Kasumi-1 (cell line): ENCODE measurements at places on chromosomes 11 and 22.
A peak's percentile ranks its signal among the peaks of the same experiment; 100 is the strongest.

DNA sequence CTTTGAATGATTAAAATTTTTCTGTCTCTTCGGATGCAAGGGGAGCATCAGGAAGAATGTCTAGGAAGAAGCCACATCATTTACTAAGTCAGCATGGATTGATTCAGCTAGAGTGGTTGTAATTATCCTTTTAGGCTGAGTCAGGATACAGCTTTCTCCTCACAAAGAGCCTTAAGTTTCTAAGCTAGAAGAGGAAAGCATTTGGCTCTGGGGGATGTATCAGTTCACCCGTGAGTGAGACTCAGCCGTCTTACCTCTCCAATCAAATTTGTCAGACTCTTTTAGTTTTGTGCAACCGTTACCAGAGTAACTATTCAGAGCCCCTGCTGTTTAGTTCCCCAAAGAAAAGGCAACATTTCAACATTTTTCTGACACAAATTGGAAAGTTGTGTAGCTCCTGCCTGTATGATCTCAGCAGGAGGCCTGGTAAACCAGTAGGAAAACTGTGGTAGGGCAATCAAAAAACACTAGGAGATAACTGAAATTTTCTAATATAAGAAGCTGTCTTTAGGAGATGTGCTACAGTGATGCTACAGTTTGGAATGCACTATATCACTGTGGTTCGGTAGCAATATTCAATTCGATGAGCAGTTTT, 432.4 kb upstream of the LUZP2 start:
- no peak for DNase-seq

- no peak for DNase-seq
Observed at GRCh38 chr11:19879307-19880087, 166.9 kb downstream of the NAV2 start.

DNA sequence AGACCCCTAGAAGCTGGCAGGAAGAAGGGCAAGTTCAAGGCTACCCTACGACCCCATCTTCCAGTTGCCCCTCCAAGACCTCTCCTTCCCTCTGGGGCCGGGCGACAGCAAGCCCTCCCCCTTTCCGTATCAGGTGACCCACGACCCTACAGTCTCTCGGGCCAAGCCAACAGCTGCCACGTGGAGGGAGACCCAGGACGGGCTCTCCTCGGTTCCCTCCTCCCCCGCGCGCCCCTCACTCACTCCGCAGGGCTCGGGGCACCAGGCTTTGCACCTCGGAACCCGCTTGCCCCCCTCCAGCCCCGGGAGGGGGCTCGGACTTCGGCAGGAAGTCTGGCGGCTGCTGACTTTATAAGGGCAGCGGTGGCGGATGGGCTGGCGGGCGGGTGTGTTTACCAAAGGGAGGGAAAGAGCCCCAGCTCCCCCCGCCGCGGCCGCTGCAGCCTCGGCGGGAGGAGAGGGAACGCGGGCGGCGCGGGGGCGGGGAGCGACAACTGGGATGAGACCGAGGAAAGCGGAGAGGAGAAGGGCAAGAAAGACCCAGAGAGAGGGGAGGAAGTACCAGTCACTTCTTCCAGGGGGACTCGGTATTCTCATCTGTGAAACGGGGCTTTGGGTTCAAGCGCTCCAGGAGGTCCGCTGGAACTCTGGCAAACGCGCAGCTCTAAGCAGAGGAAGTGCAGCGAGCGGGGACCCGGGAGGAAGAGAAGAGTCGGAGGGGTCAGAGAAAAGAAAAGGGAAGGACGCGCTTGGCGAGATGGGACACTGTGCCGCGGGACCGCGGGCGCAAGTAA, 767 bp downstream of the SLC43A1 start:
- peak; percentile 41 for DNase-seq

DNA sequence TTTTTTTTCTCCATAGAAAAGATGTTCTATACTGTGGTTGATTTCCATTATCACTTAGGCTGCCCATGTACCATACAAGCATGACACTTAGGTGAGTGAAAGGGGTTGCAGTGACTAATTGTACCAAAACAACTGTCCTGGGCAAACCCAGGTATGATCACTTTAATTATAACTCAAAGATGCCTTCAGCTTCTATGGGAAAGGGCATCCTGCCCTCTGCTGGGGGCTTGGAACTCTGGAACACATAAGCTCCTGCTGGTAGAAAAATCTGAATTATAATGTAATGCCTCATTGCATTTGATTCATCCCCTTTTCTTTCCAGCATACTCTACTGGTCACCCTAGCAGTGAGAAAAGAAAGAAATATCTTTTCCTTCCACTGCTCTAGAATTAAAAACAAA, 206.3 kb downstream of the DDX10 start:
- DNase-seq: peak; percentile 32

DNA sequence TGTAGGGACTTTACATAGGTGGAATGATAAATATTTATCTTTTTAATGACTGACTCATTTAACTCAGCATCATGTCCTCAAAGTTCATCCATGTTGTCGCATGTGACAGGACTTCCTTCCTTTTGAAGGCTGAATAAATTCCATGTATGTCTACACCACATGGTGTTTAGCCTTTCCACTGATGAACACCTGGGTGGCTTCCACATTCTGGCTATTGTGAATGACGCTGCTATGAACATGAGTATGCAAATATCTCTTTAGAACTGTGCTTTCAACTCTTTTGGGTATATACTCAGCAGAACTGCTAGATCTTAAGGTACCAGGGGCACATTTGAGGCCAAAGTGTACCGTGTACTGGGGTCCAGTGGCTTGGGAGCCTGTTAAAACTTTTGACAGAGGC, 24.1 kb downstream of the LARGE1 start:
- no peak for DNase-seq

DNA sequence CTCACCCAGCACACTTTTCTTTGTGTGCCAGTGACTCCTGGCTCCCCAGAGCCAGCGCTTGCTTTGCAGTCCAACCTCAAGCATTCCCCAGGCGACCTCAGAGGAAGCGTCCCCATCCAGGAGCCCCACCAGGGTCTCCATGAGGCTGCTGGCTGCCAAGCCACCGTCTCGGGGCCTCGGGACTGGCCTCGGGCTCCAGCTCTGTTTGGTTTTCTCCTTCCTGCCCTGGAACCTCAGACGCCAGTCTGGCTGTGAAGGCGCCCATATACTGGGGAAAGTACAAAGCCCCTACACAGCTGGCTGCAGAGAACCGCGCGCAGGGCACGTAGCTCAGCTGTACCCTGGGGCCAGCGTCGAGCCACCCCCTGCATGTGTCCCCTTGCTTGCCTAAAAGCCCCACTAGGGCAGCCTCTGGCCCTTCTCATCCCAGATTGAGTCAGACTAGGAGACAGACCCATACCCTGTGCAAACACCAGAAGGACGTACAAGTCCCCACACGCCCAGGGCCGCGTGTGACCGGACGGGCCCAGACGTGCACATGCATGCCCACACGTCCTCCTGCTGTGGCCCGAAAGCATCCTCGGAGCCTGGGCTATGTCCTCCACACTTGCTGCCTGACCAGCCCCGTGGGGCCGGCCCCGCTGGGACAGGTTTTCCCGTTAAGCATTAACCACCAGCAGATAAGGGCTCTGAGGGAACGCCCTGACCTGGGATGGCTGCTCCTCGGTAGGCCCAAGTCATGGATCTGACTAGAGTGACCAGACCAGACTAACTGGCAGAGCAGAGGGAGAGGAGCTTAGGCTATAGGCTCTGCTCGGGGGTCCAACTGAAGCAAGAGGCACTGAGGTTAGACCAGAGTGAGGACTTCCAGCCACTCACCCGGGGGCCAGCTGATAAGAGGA, 4.2 kb upstream of the SYT8 start:
- DNase-seq: no peak

DNA sequence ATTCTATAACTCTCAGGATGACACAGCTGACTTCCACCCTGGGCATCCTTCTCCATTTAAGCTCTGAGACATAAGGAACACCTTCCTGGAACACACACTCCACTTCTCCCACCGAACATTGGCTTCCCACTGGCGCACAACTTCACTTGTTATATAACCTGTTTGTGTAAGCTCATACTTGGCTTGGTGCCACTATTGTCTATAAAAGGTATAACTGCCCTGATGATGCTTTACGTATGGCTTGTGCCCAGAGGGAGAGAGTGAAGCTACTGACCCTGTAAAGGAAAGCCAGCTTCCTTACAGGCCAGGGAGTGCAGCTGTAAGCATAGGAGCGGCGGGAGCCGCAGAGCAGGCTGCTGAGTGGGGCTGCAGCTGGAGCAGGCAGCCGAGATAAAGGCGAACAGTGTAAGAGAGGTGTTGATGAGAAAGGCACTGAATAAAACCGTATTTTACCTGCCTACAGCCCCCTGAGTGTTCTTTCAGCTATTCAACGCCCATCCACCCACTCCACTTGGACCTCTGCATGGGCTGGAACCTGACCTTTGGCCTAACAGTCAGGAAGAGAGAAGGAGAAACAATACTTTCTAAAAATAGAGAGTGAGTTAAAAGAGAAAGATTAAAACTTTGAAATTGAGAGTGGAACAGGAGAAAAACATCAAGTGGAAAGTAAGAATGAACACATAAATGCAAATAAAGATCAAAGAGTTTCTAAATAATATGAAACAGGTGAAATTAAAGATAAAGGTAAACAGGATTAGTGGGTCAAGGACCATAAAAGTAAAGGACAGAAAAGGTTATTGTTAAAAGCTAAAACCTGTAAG, 252.1 kb upstream of the ARHGAP42 start:
- no peak for DNase-seq

- no peak for DNase-seq
Observed at GRCh38 chr22:26811647-26811992, 154.2 kb downstream of the MIAT start.

- no peak for DNase-seq
Observed at GRCh38 chr22:44406341-44407170, 91.5 kb downstream of the RTL6 start.

GRCh38 chr22:21641789-21642583, at the start of gene SDF2L1:
TSS of gene SDF2L1 (plus strand) at chr22:21642302. CDS start at chr22:21642337, 35 bp downstream.
- peak; percentile 98 for DNase-seq

DNA sequence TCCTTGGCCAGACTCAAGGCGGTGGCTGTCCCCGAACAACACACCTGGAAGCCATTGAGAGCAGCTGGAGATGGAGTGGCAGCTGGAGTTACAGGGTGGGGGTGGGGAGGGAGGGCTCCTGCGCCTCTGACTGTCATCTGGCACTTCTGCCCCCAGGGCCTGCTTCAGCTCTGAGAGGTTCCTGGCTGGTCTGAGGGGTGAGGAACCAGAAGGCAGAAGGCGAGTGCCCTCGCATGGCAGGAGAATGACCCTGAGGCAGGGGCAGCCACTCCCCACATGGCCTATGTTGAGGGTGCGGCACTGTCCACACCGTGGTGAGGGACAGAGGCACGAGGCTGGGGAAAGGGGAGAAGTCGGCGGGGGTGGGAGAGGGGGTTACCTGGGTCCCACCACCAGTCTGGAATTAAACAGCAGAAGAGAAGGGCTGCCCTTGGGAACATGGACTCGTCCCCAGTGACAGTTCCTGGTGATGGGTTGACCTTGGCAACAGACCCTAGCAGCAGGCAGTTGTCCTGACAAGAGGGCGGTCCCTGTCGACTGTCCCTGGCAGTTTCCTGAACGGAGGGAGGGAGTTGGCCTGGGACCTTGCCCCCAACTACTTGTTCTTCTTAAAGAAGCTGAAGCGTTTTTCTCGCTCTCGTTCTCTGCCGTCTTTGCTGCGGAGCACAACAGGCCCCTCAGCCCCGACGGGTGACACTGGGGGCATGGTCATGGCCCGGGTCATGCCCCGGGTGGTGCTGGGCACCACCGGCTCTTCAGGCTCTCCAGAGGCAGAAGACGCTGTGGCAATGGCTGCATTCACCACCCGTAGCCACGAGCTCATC, 7.8 kb upstream of the RBM4B start:
- DNase-seq: no peak

DNA sequence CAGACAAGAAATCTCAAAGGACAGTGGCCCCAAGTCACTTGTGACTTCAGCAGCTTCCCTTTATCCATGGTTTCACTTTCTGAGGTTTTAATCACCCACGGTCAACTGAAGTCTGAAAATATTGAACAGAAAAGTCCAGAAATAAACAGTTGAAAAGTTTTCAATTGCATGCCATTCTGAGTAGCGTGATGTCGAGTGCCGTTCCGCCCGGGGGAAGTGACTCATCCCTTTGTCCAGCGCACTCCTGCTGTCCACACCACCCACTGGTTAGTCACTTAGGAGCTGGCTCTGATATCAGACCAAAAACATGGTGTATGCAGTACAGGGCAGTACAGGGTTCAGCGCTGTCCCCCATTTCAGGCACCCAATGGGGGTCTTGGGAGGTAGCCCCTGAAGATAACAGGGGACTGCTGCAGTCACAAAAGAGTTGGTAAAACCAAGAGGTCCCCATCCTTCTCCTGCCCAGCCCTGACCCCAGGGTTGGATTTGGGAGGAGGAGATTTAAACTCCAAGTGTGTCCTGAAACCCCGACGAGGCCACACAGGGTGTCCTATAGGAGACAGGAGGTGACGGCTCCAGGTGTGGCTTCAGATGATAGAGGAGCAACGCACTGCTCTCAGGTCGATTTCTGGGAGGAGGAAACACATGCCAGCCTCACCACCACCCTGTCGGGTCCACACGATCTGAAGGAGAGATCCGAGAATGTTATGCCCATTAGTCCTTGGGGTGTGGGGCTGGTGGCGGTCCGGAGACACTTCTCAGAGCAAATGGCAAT, 390.1 kb downstream of the CTTN start:
- DNase-seq: no peak

- no peak for DNase-seq
Observed at GRCh38 chr11:73547706-73548595, 50.0 kb downstream of the FAM168A start.

- no peak for DNase-seq
Observed at GRCh38 chr11:126163074-126163700, 48.3 kb downstream of the RPUSD4 start.

GRCh38 chr11:111977146-111978027, 40.2 kb downstream of the DIXDC1 start:
- DNase-seq: no peak

DNA sequence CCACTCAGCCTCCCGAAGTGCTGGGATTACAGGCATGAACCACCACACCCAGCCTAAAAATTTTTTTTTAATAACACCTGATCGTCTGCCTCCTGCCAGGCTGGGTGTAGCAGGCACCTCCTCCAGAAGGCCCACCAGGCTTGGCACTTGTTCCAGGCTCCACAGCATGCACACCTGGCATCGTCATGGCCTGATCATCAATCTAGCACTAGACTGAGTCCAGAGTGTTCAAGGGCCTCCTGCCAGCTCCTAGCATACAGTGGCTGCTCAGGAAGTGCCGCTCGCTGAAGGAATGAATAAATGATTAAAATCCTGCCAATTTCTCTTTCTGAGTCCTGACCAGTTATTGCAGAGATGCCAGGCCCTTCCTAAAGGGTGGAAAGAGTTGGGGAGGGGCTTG, 3.5 kb upstream of the PDGFB start:
- DNase-seq: no peak

GRCh38 chr11:117479372-117479771, 151.7 kb downstream of the CEP164 start:
- DNase-seq: no peak

GRCh38 chr22:17084554-17085276, at the start of gene IL17RA:
TSS of gene IL17RA (plus strand) at chr22:17085000. CDS start at chr22:17085092, 92 bp downstream.
- peak; percentile 94 for DNase-seq

GRCh38 chr11:79039122-79039521, 401.7 kb downstream of the TENM4 start:
- no peak for DNase-seq
